ENCODE measurements at places on chromosomes 5 and 9.
A peak's percentile ranks its signal among the peaks of the same experiment; 100 is the strongest.

DNA sequence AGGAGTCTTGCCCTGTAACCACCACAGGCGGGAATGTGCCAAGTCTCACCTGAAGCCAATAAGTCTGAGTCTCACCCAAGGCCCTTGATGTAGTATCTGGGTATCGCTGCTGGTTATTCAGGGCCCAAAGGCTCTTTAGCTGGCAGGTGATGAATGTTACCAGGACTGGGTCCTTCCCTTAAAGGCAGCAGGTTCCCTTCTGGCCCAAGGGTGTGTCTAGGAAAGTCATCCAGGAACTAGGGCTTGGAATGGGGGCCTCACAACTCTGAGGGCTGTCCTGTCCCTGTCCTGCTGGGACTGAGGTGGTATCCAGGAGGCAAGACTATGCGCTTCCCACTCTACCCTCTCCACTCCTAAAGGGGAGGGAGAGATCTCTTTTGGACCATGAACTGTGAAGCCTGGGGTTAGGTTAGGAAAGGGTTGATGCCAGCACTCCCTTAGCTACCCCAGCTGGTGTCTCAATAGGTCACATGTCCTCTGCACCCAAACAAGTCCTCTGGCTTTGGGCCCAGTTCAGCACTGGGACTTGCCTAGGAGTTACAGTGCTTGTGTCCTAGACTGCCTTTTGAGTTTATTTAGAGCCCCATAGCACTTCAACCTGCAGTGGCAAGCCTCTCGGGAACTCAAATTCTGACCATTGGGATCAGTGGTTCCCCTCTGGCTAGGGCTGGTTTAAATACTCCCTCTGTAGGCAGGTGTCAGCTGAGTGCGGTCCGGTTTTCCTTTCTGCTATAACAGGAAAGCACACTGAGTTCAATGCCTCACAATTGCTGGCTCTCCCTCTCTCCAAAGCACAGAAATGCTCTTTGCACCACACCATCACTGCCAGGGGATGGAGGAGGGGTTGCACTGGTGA, 22.5 kb upstream of the RANBP3L start:
- no peak for DNase-seq

- DNase-seq = no peak
Measured at GRCh38 chr5:156241266-156241665, 85.7 kb upstream of the SGCD start.

DNA sequence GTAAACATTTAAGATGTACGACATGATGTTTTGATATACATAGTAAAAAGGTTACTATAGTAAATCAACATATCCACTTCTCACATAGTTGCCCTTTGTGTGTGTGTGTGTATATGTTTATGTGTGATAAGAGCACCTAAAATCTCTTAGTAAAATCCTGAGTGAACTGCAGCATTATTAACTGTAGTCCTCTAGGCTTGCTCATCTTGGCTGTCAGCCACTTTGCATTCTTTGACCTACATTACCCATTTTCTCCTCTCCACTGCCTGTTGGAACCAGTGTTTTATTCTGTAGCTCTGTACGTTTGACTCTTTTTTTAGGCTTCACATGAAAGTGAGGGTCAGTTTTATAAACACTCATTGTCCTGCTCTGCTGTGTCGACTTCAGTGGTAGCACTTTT, 24.4 kb downstream of the C5orf22 start:
- DNase-seq = no peak

- no peak for DNase-seq
Measured at GRCh38 chr5:33679791-33680190, 212.0 kb downstream of the ADAMTS12 start.

- peak; percentile 55 for DNase-seq
Measured at GRCh38 chr5:180313677-180314505, 22.0 kb upstream of the MAPK9 start.

GRCh38 chr9:37464426-37465248, 613 bp downstream of the ZBTB5 start:
- DNase-seq = peak; percentile 94

DNA sequence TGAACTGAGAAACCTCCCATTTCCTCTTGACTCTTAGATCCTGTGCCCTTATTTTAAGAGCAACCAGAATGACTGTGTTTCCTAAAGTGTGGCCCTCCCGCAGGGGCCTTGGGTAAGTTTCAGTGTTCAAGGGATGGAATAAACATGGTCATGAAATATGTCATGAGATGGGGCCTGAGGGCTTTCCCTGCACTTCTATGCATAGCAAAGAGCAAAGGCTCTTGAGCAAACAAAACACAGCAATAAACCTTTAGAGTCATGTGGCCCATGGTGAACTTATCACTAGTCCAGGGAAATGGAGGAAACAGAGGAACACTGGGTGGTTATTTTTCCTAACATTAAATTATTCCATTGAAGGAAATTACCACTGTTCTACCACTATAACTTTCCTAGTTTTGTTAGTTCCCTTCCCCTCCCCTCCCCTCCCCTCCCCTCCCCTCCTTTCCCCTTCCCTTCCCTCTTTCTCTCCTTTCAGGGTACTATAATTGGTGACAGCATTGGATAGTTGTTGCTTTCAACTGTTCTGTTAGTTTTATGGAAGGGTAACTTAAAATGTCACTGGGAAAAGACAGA, 72.4 kb downstream of the CTSL start:
- no peak for DNase-seq

GRCh38 chr9:109110329-109111021, 9.3 kb downstream of the TMEM245 start:
- no peak for DNase-seq

DNA sequence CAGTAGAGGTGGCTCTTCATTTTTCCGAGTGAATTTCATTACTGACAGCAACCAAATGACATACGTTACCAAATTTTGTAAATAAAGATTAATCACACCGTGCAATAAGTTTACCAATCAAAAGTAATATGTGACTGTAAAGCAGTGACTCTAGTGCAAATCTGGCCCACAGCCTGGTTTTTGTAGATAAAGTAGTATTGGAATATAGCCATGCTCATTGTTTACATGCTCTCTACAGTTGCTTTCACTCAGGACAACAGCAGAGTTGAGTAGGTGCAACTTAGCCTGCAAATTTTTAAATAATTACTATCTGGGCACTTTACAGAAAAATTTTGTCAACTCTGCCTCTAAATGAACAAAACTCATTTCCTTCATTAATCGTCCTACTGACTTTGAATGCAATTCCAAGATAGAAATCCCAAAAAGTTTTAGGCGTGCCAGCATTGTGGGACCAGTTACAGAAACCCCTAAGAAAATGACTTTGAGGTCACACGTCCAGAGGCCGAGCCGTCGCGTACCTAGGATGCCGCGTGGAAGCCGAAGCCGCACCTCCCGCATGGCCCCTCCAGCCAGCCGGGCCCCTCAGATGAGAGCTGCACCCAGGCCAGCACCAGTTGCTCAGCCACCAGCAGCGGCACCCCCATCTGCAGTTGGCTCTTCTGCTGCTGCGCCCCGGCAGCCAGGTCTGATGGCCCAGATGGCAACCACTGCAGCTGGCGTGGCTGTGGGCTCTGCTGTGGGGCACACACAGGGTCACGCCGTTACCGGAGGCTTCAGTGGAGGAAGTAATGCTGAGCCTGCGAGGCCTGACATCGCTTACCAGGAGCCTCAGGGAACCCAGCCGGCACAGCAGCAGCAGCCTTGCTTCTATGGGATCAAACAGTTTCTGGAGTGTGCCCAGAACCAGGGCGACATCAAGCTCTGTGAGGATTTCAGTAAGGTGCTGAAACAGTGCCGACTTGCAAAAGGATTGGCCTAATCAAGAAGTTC, 180.7 kb upstream of the TLE4 start:
- no peak for DNase-seq

DNA sequence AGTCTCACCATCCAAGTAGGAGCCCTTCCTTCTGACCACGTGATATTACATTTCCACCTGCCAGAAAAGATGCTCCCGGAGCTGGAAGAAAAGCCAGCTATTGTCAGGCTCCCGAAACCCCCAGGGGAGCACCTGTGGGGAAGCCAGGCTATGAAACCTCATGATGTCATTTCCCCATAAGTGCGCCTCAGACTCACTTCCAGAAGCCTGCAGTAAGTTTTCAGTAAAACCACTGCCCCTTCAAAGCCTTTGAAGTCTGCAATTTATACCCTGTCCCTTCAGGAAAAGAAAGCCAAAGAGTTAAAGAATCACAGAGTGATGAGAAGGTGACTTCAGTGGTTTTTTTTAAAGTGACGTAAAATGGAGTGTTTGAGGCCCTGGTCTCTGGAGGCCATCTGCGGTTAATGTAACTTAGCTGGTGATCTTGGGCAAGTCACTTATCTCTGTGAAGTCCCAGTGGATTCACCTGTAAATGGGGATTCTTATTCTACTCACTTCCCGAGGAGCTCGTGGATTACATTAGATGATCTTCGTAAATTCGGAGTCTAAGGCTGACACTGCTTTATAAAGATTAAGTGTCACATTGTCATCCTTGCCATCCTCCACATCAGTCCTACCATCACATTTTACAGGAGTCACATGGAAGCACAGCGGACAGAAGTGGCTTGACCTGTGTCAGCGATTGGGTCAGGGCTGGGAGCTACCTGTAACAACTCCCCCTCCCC, 2.6 kb upstream of the SEMA6A start:
- no peak for DNase-seq

- DNase-seq = no peak
Measured at GRCh38 chr9:27150746-27151406, 41.9 kb downstream of the TEK start.

DNA sequence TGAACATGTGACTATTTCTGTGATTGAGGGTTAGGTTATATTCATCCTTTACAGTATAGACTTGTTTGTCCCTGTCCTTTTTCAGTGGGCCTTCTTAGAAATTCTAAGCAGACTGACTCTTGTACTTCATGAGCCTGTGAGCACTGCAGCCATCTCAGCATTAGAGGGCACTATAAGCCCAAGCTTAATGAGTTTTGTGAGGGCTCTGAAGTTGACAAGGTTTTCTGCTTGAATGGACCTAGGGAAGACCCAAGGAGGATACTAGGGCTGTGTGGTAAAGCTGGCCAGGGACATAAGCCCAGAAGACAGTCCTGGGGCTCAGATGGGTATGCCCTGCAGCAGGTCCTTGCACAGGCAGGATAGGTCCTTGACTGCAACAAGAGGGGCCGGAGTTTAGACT, 126.5 kb downstream of the MRPS30 start:
- no peak for DNase-seq

GRCh38 chr5:168995024-168995423, 305.9 kb downstream of the SLIT3 start:
- no peak for DNase-seq

GRCh38 chr5:6448141-6448491, 543 bp upstream of the UBE2QL1 start:
- DNase-seq = no peak

GRCh38 chr9:4933177-4933576, 51.9 kb upstream of the JAK2 start:
- no peak for DNase-seq

GRCh38 chr5:68110264-68110663, 105.3 kb upstream of the PIK3R1 start:
- DNase-seq = no peak

DNA sequence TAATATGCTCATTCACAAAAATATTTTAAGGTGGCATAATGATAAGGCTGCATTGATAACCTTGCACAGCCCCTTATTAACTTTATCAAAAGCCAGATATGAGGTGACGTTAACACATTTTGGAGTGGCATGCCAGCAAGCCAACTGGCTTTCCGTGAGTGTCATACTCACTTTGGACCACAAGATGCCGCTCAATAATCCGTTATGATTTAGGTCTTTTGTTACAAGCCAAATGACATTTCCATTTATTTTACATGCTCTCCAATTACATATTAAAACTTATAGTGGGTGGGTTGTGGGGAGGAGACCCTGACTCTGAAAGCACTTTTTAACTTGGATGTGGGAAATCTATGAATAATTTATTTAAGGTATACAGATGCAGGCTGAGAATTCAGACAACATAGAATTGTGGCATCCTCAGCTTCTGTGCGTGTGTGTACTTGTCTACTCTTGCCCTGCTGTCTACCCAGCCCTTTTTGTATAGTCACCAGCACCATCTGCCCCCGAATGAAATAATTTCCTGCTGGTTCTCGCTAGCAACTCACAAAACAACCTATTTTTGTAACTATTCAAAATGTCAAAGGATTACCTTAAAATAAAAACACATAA, 305.1 kb downstream of the PSAT1 start:
- DNase-seq = peak; percentile 31

GRCh38 chr9:10112798-10113197, 500.0 kb downstream of the PTPRD start:
- no peak for DNase-seq

- no peak for DNase-seq
Measured at GRCh38 chr5:112935675-112936074, 13.6 kb upstream of the REEP5 start.

GRCh38 chr5:110916381-110917049, 155.0 kb upstream of the TSLP start:
- DNase-seq = no peak

DNA sequence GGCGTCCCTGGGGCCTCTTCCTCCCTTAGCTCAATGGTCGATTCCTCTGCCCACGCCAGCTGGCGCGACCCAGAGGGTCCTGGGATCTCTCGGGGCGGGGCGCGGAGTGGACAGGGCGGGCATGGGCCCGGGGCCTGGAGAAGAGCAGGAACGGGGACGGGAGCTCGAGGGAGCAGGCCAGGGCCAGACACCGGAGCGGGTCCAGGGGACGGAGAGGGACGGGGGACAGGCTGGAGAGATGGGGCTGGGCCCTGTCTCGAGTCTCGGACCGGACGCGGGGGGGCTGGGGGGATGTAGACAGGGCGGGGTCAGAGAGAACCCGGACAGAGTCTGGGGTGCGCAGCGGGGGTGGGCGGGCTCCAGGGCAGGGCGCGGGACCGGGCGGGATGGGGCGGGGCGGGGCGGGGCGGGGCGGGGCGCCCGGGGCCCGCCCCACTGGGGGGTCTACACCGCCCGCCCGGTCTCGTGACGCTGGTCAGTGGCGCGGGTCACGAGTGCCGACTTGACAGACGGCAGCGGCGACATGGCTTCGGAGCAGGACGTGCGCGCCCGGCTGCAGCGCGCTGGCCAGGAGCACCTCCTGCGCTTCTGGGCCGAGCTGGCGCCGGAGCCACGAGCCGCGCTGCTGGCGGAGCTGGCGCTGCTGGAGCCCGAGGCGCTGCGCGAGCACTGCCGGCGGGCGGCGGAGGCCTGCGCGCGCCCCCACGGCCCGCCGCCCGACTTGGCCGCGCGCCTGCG, at the start of gene UAP1L1:
Gene UAP1L1, plus strand, starts transcription at position 508 of the 738 bp plus-strand sequence. Its CDS starts 16 bp downstream, at position 524.
- no peak for DNase-seq

- DNase-seq = no peak
Measured at GRCh38 chr9:76799473-76799872, 35.2 kb downstream of the PCA3 start.

GRCh38 chr9:37902796-37903646, 906 bp downstream of the SLC25A51 start:
- DNase-seq = no peak

DNA sequence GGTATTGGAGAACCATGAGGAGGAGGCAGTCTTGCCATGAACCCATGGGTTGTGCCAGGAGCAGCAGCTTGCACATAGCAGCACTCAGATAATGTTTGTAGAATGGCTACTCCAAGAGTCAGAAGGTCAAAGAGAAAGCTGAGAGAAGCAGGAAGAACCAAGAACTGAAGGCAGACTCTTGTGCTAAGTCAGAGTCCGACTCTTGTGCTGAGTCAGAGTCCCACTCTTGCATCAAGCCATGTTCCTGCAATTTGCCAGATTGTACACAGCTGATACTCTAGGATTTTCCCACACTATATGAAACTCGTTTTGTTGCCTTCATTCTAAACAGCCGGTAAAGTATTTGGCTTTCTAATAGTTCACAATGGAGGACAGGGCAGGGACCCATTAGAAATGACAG, 26.2 kb upstream of the HSPA9 start:
- DNase-seq = no peak

GRCh38 chr5:106640511-106640910, 1030.2 kb downstream of the EFNA5 start:
- no peak for DNase-seq
